ENCODE measurements at places on chromosomes 11 and 22. TPM values are rescaled to one million over a fixed set of nuclear protein-coding genes. Genes with fewer than 3 reads are reported as not detected.
A peak's percentile ranks its signal among the peaks of the same experiment; 100 is the strongest.

- DNase-seq = no peak
Measured at GRCh38 chr11:107856180-107856980, 2.2 kb downstream of the SLC35F2 start.

DNA sequence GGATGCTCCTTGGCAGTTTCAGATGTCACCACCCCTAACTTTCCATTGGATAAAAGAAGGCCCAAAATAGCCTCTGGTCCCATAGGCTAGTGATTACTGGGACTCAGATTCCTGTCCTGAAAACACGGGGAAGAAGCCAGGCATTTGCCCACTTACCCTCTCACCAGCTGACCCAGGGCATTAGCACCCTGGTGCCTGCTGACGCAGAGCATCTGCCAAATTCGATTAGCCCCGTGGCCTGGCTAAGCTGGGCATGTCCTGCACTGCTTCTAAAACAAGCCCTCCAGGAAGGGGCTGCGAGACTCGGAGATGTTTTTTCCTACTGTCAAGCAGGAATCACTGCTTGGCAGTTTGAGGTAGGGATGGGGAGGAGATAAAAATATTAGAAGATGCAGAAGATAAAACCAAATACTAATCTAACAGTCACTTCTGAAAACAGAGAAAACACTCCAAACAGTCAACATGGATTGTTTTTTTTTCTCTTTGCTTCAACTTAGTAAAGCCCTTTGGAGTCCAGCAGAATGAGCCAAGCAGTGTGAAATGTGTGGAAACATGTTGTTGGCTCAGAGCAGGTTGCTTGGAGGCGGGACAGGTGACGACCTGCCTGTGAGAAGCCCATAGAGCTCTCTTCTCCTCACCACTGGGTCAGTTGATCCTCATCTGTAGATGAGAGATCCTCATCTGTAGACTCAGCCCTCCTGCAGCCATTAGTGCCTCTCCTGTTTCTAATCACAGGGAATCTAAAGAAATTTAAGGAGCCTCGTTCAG is 54.0 kb downstream of the BDNF start:
- peak; percentile 66 for DNase-seq

- no peak for DNase-seq
Measured at GRCh38 chr11:2262301-2263070, 7.9 kb downstream of the ASCL2 start.

TRIM29 gene
- total RNA-seq = 0.50 TPM

- DNase-seq = no peak
Measured at GRCh38 chr22:35721960-35722359, 4.3 kb downstream of the APOL5 start.

SCO2 gene
- 1.3 TPM for total RNA-seq

- DNase-seq = no peak
Measured at GRCh38 chr11:109298865-109299264, 123.1 kb upstream of the C11orf87 start.

SELENOH gene
- total RNA-seq = 76.8 TPM

CENPM gene
- 0.52 TPM for total RNA-seq

TSGA10IP gene
- total RNA-seq = not detected

DNA sequence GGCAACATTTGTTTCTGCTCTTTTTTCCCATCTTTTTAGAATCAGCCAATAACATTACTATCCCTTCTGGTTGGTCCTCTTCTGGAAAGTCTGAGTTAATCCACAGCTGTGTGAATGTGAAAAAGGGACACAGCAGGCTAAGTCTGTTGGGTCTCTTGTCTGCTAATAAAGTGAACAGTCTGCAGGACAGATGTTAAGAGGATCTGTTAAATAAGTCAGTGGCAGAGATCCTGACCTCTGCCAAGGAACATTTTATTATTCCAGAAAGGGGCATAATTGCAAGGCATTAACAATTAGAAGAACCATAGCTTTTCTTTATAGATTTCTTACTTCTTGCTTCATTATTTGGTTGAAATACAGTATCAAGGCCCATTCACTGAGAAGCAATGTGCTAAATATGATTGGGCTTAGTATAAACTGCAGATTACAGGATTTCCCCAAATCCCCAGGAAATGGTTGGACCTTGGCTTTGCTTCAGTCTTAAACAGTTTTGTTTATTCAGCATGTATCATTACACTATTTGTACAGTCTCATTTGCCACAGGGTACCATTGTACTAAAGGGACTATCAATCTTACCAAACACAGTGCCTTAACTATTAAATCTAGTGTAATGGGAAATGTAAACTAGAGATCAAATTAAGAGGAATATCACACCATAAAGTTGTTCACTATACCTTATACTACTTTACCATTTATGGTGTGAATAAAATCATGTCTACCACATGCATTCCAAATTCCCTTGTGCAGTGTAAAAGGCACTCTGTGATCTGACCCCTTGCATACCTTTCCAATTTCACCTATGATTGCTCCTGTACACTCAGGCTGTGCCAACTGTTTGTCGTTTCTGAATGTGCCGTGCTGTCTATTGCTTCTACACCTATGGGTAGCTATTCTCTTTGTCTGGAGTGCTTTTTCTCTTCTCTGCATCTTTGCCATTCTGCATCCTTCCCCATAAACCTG is 274.0 kb downstream of the SOX6 start:
- no peak for DNase-seq

DNA sequence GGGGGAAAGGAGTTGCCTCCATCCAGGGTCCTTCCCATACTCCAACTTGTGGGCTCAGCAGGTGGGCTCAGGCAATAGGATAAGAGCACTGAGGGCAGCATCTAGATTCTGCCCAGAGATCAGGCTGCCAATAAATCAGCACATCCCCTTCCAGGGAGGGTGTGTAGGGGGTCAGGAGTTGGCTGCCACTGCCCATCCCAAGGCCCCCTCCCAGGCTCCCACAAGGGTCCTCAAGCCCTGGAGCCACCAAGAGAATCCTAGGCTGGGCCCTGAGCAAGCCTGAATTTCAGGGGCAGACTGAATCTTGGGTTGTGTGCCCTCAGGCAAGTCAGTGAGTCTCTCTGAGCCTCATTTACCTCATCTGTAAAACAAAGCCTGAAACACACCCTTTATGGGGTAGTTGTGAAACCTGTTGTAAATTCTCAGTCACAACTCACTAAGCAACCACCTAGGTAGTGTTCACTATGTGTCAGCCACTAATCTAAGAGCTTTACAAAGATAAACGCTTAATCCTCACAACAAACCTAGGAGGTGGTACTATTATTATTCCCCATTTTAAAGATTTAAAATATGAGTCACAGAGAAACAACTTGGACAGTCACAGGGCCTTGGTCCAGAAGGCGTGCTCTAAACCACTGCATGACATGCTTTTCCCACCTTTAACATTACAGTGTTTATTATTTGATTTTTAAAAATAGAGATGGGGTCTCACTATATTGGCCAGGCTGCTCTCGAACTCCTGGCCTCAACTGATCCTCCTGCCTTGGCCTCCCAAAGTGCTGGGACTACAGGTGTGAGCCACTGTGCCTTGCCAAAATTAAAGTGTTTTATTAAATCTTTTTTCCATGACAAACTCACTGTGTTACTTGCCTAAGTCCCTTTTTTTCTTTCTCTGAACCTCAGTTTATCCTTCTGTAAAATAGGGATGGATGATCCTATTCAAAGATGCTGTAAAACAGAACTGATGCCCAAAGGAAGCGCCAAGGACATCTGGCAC is 36.2 kb downstream of the LMO1 start:
- DNase-seq = peak; percentile 18

DNA sequence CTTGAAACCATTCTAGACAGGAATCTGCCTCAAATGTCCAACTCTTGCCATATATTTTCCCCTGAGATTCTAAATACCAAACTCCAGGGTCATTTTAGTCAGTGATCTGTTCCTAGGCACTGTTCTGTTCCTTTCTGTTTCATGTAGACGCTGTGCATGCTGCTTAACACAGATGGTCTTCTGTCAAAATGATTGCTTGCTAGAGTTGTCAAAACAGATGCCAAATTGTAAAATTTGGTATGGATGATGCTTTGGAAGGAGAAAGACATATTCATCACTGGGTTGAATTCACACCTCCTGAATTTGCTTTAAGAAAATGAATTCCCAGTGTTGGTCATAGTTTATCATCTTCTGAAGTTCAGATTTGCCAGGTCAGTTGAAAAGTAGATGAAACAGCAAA is 425.9 kb downstream of the ETS1 start:
- no peak for DNase-seq

SCGB2A2 gene
- total RNA-seq = not detected

SSTR3 gene
- total RNA-seq = not detected

DNA sequence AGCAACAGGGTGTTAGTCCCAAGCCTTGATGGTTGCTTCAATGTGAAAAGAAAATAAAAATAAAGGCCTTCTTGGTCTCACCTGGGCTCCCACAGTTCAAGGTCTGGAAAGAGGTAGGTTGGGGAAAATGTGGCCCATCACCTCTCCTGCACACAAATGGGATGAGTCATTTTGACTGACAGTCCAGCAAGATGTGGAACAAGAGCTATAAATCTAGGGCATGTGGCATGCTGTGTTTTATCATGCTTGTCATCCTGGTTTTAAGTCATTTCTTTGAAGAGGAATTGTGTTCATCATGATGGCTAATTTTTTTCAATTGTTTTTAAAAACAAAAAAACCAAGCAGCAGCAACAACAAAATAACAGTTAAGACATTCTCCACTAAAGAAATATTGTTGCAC is 503.7 kb downstream of the NTM start:
- DNase-seq = no peak

DNA sequence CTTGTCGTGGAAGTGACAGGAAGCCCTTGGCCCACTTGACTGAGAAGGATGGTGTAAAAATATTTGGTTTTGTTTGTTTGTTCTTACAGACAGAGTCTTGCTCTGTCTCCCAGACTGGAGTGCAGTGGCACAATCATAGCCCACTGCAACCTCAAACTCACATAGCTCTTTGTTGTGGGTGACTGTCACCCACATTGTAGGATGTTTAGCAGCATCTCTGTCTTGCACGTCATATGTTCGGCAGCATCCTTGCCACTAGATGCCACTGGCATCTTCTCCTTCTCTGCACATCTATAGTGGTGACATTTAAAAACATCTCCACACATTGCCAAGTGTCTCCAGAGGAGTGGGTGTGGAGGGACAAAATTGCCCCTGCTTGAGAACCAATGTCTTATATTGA is 56.8 kb downstream of the PRR5L start:
- no peak for DNase-seq

DNA sequence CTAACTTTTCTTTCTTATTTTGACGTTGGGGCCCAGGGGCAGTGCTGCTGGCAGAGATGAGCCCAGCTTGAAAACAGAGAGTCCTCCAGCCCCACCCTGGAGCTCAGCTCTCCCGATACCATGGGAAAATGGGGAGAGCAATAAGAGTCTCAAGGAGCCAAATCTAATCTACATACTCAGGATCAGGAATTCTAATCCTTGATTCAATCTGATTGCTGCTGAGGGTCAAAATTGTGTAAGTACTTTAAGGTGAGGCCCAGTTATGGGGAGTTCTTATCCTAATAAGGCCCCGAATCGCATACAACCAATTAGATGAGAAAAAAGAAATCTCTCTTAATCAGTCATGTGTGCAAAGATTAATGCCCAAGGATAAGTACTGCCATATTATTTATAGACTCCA is 202.9 kb downstream of the FAM76B start:
- no peak for DNase-seq

LGR4 gene
- total RNA-seq = 43.5 TPM

- DNase-seq = no peak
Measured at GRCh38 chr11:32919338-32919737, 26.7 kb downstream of the QSER1 start.

CSKMT gene
- 3.1 TPM for total RNA-seq

DNA sequence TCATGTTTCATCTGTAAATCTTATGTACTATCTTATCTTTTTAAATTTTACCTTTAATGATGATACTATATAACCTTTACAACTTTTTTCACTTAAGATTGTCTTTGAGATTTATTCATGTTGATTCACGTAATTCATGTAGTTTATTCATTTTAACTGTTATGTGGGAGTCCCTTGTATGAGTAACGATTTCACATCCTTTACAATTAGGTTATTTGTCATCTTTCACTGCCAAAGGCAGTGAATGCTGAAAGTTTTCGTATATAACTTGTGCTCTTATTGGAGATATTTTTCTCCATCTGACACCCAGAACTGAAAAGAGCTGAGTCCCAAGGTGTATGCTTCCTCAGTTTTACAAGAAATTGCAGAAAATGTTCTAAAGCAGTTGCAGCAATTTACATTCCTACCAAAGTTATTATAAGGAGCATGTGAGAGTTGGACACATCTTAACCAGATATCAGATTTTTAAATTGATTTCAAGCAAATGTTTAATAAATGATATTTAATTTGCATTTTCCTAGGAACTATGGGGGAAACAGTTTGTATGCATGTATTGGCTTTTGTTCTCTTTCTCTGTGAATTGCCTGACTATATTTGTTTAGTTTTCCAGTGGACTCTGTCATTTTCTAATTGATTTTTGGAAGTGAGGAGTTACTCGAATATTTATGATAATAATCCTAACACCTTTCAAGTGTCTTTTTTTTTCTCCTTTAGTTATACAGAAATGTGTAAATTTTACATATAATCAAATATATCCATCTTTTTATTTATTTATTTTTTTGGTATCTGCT is 6.4 kb downstream of the ARL14EP start:
- no peak for DNase-seq

- no peak for DNase-seq
Measured at GRCh38 chr11:74559110-74559933, 33.1 kb upstream of the POLD3 start.

CTTN gene
- total RNA-seq = 169 TPM

- no peak for DNase-seq
Measured at GRCh38 chr11:118841469-118842242, 42.0 kb upstream of the CXCR5 start.

PVALB gene
- total RNA-seq = not detected

DNA sequence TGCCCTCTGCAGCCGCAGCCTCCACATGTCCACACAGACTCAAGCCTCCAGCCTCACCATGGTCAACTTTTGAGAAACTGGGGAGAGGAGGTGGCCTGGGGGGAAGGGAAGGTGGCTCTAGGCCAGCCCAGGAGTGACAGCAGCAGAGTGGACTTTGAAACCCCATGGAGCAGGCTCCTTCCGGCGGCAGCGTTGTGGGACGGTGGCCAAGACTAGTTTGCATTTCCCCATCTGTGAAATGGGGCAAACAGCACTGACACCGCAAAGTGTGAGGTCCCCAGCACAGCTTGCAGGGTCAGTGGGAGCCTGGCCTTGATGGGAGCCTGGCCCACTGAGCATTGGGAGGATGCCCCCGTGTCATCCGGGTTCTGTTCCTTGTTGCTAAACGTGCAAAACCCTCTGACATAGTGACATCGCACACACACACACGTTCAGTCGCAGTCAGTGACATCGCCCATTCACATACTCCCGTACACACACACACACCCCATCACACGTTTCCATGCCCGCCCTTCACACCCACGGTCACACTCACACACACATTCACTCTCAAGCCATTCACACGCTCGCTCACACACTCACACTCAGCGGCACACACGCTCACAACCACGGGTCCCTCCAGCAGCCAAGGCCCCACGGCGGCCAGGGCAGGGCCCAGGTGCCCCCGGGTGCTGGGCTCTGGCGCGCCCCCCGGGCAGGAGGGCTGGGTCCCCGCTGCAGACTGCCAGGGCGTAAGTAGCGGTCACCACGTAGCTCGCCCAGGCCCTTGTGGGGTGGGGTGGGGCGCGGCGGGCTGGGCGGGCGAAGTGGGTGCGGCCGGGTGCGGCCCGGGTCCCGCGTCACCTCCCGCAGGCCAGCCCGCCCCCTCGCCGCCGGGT is 585 bp downstream of the CYB5R3 start:
- DNase-seq = peak; percentile 80

GRCh38 chr11:65620666-65621065 is 5.1 kb downstream of the PCNX3 start:
- peak; percentile 30 for DNase-seq

SLC22A6 gene
- not detected for total RNA-seq
